ENCODE measurements at places on chromosomes 11 and 22.

DNA sequence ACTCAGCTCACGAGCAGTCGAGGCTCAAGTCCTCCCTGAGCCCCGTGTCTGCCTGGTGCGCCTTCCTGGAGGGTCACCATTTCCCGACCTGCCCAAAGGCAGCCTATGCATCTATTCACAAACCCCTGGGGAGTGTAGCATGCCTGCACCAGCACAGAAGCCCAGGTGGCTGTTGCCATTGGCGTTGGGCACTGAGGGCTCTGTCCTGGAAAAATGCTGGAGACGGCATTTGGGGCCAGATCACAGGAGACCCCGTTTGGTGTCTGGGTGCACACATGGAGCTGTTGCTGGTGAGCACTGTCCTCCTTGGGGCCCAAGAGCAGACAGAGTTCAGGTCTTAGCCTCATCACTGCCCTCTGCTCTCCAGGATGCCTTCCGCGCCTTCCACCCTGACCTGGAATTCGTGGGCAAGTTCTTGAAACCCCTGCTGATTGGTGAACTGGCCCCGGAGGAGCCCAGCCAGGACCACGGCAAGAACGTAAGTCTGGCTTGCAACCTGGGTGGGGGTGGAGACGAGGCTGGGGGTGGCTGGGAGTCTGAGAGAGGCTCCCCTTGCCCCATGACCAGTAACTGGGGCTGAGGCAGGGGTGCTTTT is 9.4 kb downstream of the FADS2 start:
- DNase-seq: no peak

GRCh38 chr11:59528711-59529110 is 17.4 kb downstream of the OR4D9 start:
- no peak for DNase-seq

- DNase-seq: no peak
Observed at GRCh38 chr11:63958008-63958407, 16.4 kb upstream of the COX8A start.

DNA sequence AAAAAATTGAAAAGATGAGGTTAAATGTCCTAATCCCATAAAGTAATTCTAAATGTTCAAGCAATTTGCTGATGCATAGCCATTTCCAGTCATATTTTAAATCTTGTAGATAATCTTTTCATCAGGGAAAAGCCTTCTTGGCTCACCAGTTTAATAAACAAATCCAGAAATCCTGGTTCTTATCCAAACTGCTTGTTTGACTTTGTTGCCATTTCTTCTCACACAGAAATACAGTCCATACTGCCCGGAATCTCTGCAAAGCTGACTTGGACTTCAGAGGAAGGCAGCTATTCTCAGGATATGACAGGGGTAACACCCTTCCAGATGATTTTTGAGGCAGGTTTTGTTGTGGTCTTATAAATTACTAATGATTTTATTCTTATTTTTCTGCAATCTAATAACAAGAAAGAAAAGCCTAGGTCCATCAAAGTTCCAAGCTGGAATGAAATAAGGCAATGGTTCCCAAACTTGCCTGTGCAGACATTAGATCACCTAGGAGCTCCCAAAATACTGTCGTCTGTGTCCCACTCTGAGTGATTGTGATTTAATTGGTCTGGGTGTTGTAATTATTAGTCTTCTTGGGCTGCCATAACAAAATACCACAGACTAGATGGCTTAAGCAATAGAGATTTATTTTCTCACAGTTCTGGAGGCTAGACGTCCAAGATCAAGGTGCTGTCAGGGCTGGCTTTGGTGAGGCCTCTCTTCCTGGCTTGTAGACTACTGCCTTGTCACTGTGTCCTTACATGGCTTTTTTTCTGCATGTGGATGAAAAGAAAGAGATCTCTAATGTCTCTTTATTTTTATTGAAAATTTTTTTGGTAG is 55.1 kb upstream of the RCE1 start:
- DNase-seq: no peak
